Stimulated activated CD4-positive, alpha-beta T cell treated with anti-CD3 and anti-CD28 coated beads, Interleukin-12 subunit alpha, Interleukin-12 subunit beta, amount 100 ng/mL, for 4 hours (primary cell): ENCODE measurements at places on chromosomes 4 and X.

DNA sequence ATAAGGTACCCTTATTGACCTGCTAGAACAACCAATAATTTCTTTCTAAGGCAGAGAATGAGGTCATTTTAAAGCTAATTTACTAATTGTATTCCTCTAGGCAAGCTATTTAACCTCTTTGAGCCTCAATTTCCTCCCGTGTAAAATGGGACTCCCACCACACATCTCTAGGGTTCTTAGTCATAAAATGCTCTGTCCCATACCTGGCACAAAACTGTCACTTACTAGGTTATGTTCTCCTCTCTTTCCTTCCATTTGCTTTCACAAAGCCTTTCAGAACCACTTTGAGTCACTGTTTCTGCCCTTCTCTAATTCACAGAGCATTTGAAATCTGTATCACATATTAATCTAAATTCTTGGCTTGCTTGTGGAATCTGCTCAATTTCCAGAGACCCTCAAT is 2.4 kb upstream of the GPR82 start:
- DNase-seq, result no peak

- DNase-seq, result no peak
Measured at GRCh38 chrX:103187953-103188475, 26.9 kb upstream of the BEX4 start.

DNA sequence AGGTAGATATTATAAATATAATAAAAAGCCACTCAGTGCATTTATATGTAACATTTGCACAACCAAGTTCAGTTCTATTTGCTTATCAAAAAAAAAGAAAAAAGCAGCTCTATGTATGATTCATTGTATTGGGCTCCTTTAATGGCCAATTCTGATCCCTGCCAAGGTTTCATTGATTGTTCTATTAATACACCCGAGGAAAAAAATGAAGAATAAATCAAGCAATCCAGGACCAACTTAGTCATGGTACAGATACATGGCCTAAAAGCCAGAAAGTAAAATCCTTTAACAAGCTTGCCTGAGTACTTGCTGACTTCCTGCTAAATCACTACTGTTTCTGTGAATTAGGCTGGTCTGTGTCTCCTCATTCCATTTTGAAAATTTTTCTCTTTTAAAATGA is 77.6 kb upstream of the PCDH7 start:
- no peak for DNase-seq

DNA sequence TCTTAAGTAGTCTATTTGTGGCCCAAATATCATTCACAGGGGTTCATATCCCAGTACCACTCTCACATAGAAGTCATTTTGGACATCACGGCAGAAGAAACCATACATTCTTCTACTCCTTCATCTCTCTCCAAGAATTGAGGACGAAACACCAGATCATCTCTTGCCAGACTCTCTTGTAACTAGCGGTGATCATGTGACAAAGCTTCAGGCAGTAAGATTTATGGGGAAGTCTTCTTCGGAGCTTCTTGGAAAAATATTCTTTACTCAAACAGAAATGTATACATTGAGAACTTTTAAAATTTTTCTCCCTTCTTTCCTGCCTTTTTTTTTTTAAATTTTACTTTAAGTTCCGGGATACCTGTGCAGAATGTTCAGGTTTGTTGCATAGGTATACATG is 4.7 kb upstream of the TBC1D19 start:
- DNase-seq, result no peak

- DNase-seq, result no peak
Measured at GRCh38 chrX:41946989-41947612, 23.7 kb upstream of the CASK start.

GRCh38 chr4:153555730-153556434 is 89.7 kb downstream of the TMEM131L start:
- no peak for DNase-seq

DNA sequence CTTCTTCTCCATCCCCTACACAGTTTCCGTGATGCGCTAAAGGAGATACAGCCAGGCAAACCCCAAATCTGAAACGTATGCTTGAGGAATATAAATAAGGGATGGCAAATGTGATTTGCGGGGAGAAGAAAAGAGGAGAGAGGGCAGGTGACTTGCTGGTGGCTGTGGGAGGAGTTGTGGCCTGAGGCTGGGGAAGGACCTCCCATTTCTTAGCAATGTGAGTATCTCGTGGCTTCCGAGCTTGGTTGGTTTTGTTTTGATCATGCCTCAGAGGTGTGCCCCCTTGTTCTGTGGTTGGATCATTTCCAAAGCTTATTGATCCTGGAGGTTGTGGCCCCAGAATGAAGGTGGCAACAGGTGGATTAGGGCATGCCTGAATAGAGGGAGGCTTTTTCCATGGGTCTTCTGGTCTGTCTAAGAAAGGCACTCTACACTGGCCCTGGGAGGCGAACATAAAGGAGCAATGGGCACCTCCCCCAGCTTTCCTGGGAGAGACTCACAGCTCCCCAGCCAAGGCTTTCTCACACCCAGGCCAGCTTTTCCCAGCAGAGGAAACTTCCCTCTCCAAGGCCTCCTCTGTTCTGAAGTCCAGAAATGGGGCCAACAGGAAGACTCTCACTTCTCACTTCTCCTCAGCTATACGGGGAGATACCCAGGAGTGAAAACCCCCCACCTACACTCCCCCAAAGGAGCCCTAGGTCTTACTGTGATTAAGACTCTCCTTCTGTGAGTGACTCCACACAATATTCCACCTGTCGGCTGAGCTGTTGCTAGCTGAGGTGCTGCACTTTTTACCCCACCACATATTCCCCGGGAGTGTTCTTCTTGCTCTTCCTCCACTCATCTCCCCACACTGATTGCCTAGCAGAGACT is 40.0 kb downstream of the C4orf51 start:
- DNase-seq, result no peak
